ENCODE measurements at places on chromosomes 1 and 21.

DNA sequence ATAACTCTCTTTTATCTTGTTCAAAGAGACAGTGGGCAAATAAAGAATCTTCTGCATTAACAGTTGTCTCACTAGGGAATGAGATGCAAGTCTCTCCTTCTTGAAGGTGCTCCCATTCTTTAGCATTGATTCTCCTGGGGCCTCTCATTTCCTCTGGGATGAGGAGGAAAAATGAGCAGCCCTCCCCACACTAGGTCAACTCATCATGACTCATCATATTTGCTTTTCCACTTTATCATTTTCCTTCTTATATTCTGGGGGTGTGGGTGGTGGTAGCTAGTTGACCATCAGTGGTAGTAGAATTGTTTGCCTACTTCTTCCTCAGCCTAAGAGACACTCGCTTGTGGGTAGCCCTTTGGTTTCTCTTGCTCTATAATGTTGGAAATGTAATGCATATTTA lies 182.0 kb upstream of the C1orf87 start:
- DNase-seq: no peak

- DNase-seq: peak; percentile 35
Observed at GRCh38 chr1:198598796-198599321, 40.0 kb upstream of the PTPRC start.

GRCh38 chr1:202237052-202237451 lies 43.5 kb downstream of the LGR6 start:
- DNase-seq: no peak

DNA sequence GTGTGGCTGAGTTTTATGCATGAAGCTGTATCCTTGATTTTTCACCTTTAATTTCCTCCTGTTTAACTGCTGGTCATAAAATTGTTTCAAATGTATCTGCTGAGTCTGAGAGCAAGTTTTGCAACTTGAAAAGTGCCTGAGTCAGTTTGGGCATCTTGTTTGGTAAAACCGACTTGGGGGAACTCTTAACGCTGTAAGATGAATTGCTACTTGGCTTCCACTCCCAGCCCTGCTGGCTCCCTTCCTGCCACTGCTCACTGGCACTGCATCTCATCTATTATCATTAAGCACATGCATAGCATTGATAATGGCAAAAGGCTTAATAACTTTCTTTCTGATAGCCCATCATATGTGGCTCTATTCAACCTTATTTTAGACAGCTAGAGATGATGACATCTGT lies 35.7 kb upstream of the FAM78B start:
- no peak for DNase-seq

- DNase-seq: no peak
Observed at GRCh38 chr1:107196973-107197562, 56.2 kb downstream of the NTNG1 start.

- no peak for DNase-seq
Observed at GRCh38 chr1:210582205-210582970, 253.7 kb downstream of the HHAT start.

GRCh38 chr1:117708323-117709248 lies 102.7 kb downstream of the TENT5C start:
- no peak for DNase-seq

DNA sequence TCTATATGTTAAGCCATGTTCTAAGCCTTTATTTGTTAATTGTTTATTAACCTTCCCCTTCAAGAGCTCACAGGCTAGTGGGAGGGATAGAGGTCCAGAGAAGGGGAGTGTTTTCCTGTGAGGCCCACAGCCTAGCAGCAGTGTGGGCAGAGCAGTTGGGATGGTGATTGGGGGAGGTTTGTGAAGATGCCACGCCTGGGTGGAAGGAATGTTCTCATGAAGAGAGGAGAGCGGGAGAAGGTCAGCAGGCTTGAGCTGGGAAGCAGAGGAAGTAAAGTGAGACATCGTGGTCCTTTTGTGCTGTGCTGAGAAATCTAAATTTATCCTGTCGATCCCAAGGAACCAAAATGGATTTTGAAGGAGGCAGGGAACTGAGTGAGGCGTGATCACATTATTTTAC lies 42.6 kb downstream of the TRAPPC10 start:
- no peak for DNase-seq

DNA sequence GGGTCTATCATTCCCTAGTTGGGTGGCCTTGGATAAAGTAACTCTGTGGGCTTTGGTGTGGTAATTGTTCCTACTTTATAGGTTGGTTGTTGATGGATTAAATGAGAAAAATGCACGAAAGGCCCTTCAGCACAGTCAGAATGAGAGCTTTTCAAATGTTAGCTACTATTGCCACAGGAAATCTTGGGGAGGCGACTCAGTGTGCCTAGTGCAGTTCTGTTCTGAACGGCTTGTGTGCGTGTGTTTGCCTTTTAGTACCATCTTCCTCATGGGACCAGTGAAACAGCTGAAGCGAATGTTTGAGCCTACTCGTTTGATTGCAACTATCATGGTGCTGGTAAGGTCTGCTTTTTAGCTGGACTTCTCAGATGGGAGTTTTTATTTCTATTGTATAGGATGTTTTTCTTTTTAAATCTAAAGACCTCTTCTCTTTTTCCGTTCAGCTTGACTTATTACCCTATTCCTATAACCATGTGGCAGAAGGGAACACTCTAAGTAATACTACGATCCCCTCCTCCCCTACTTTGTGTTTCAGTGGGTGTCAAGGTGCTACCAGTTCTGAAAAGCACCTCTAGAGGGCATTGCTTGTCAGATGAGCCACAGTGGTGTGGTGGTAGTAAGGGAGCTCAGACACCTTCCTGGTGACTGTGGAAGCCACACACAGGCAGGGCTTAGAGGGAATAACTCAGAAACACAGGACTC lies 9.2 kb downstream of the SFT2D2 start:
- DNase-seq: peak; percentile 61

GRCh38 chr1:232306269-232306961 lies 323.5 kb downstream of the SIPA1L2 start:
- no peak for DNase-seq

- DNase-seq: no peak
Observed at GRCh38 chr1:68954841-68955240, 458.0 kb upstream of the DEPDC1 start.

DNA sequence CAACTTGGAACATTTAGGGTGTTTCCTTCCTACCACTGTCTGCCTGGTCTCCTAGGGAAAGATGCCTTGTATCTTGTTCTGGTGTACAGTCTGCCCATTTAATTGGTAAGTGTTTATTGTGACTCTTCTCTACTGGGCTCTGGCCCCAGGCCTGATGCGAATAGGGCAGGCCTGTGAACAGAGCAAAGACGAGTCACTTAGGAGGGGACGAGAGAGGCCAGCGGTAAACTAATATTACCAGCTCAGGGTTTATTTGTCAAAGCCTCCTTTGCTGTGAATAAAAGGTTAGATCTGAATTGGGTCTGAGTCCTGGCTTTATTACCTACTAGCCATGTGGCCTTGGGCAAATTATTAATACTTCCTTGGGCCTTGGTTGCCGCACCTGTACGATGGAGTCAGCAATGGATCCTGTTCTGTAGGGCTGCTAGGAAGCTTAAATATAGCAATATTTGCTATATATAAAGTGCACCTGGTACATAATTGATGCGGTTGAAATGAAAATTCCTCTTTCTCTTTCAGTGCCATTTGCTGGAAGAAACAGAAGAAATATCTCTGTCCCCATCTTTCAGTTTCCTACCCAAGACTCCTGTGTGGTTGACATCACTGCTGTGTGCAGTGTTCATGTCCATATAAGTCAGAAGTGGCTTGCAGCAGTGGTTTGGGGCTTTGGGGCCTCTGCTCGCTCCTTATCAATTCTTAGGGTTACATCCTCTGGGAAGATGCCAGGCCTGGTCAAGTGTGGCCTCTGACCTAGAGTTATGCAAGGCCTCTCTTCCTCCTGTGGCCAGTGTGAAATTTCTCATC lies 32.4 kb downstream of the MAPKAPK2 start:
- DNase-seq: no peak

GRCh38 chr1:220655961-220656740 lies 34.0 kb upstream of the C1orf115 start:
- DNase-seq: no peak

DNA sequence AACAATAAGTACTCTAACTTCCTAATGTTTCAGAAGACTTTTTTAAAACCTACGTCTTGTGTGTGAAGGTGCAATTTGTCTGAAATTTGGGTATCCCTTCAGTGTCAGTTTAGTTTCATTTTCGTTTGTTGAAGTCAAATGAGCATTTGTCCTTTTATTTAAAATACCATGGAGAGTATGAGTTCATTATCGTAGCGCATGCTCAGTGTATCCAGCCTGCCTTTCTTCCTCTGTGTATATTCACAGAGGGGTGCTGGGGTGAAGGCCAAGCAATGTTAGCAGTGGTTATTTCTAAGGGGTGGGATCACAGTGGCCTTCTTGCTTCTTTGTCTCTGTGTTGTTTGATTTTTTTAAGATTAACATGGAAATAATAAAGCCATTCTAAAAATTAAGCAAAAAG lies 43.2 kb downstream of the CNN3 start:
- peak; percentile 14 for DNase-seq

- no peak for DNase-seq
Observed at GRCh38 chr21:20661246-20661645, 337.0 kb upstream of the NCAM2 start.

DNA sequence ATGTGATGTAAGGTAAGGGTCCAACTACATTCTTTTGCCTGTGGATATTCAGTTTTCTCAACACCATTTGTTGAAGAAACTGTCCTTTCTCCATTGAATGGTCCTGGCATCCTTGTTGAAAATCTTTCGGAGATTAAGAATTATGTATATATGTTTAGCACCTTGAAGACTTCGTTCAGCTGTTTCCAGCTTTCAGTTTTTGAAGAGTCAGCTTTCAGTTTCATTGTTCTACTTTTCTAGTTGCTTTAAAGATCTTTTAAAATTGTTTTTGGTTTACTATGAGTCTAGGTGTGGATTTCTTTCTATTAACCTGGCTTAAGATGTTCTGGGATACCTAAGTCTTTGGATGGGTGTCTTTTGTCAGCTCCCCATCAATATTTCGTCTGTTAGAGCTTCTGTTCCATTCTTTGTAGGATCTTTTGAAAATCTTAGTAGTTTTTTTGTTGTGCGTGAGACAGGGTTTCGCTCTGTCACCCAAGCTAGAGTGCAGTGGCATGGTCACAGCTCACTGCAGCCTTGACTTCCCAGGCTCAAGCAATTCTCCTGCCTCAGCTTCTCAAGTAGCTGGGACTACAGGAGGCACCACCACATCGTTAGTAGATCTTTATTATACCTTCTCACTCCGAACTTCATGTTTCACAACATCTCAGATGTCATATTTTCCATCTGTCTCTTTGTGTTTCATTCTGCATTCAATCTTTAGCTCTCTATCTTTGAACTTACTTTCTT lies 353.5 kb upstream of the B3GALT2 start:
- DNase-seq: peak; percentile 32

- no peak for DNase-seq
Observed at GRCh38 chr1:30895944-30896660, 12.5 kb downstream of the SDC3 start.

DNA sequence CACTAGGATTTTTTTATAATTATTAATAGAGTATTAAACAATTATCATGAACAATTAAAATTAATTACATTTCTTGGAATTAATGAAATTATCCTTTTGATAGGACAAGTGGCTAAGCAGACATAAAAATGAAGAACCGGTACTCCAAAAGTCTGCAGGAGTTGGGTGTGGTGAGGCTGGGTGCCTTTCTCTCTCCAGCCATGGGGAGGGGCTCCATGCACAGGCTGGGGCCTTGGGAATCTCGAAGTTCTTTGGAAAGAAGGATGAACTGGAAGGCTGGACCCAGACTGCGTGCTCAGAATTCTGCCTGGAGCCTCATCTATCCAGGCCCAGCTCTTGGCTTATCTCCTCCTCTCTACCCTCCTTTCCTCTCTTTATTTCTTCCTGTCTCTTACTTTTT lies 94.1 kb downstream of the ACTL8 start:
- no peak for DNase-seq

GRCh38 chr1:8370905-8371315 lies 53.0 kb downstream of the SLC45A1 start:
- DNase-seq: no peak

GRCh38 chr21:38314558-38314957 lies 57.8 kb downstream of the KCNJ15 start:
- no peak for DNase-seq

DNA sequence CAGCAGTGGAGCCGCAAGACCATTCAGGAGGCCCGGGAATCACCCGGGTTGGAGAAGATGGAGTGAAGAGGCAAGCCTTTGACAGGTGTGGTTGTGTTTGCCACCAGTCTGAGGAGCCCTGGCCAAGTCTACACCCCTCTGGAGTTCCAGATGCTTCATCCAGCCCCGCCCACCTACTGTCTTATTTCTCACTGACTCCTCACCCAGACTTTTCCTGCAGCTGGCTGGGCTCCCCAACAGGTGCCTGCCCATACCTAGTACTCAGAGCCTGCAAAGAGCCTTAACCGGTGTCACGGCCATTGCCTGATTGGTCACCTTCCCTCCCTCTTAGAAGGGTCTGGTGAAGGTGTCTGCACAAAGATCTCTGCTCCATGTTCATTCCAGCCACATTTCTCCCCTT lies 16.0 kb downstream of the SLC9A1 start:
- DNase-seq: no peak

GRCh38 chr1:94323311-94324177 lies 86.2 kb upstream of the ARHGAP29 start:
- DNase-seq: no peak

DNA sequence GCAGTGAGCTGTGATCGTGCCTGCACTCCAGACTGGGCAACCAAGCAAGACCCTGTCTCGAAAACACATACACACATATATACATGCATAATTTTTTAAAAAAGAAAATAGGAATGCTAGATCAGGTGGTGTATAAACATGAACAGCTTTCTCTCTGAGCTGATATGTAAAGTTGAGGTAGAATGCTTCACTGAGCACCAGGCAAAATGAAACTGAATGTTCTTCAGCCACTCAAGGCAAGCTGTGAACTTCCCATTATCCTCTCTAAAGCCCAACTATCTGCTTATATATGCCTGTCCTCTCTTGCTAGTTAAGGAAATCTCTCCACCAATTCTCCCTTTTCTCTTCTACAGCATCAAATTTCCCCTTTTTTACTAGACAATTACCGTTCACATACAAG lies 93.0 kb downstream of the NUF2 start:
- no peak for DNase-seq

GRCh38 chr1:153355445-153356071 lies 2.1 kb upstream of the S100A9 start:
- DNase-seq: peak; percentile 26

- DNase-seq: no peak
Observed at GRCh38 chr21:34511181-34511580, 829 bp downstream of the KCNE1 start.

- no peak for DNase-seq
Observed at GRCh38 chr1:8409606-8410005, 91.7 kb downstream of the SLC45A1 start.
